ENCODE measurements at places on chromosomes 7 and 10. TPM values are rescaled to one million over a fixed set of nuclear protein-coding genes. Genes with fewer than 3 reads are reported as not detected.

The GSDME gene
- 6.5 TPM for total RNA-seq

The FAM25C gene
- total RNA-seq: not detected

GRCh38 chr10:310976-311639, 175.9 kb downstream of the ZMYND11 start:
- H3K27me3 ChIP-seq: no peaks in the 10 kb centered on the region
- H3K27ac ChIP-seq: no peak overlapping the region
- H3K4me1 ChIP-seq: peaks cover 3% of the 10 kb centered on the region
- peaks cover 41% of the 10 kb centered on the region for H3K36me3 ChIP-seq
- no peak overlapping the region for H3K4me3 ChIP-seq

DNA sequence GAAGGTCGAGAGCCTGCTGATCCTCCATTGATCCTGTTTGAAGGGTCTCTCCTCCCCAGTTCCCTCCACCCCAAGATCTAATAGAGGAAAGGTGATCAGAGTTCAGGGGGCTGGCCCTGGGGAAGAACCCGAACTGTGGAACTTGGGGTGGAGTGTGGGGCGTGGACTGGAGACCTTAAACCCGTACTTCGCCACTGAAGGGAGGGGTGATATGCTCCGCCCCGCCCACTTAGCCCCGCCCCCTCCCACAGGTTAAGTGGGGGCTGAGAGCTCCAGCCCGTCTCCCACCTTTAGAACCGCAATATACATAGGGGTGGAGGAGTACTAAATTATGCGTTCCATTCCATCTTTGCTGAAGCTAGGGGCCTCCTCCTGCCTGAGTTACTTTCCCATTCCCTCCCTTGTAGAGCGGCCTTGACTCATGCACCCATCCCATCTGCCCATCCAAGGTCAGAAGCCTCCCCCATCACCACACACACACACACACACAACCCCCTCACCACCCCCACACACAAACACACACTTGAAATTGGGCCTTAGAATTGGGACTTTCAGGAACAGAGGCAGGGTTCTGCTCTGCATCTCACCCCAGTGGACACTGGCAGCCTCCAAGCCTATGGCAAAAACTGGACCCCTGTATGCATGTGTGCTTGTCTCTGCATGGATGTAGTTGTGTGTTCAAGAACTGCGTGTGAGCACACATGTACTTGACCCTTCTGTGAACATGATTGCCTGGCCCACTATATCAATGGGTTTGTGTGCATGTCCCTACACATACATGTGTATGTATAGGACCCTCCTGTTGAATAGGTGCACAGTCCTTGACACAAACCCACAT, 991 bp downstream of the SEMA4G start:
- no peaks in the 10 kb centered on the region for H3K27me3 ChIP-seq
- peak overlapping the region; percentile 65 for H3K4me3 ChIP-seq
- peaks cover 19% of the 10 kb centered on the region for H3K4me1 ChIP-seq
- peak; percentile 88 for DNase-seq

GRCh38 chr10:86253091-86254072, 113.2 kb downstream of the GRID1 start:
- no peaks in the 10 kb centered on the region for H3K4me1 ChIP-seq
- no peaks in the 10 kb centered on the region for H3K27me3 ChIP-seq
- no peak overlapping the region for H3K27ac ChIP-seq

- no peak overlapping the region for H3K27ac ChIP-seq
- no peak overlapping the region for H3K4me3 ChIP-seq
- DNase-seq: no peak
- peaks cover 47% of the 10 kb centered on the region for H3K4me1 ChIP-seq
- no peaks in the 10 kb centered on the region for H3K27me3 ChIP-seq
These were observed 56.1 kb downstream of the ZRANB1 start for GRCh38 chr10:124997771-124998623.

- no peaks in the 10 kb centered on the region for H3K4me1 ChIP-seq
- no peak overlapping the region for H3K4me3 ChIP-seq
- H3K36me3 ChIP-seq: no peaks in the 10 kb centered on the region
- H3K27me3 ChIP-seq: no peaks in the 10 kb centered on the region
- no peak for DNase-seq
These were observed 715.7 kb upstream of the SORCS1 start for GRCh38 chr10:107880185-107880584.

DNA sequence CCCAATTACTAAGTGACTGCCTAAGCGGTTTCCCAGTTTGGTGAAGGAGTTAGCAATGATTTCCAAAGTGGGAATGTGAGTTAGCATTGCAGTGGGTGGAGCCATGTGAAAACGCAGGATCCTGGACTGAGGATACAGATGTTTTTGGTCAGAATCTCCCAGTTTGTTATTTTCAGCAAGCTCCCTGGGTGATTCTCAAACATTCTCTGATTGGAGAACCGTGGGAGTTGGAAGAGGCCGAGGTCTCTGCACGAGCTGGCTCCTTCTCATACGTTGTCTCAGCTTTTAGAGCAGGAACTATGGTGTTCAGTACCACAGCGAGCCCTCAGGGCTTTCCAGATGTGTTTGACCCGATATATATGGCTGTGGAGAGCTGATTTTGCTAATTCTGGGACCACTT, 396.5 kb upstream of the NPVF start:
- no peaks in the 10 kb centered on the region for H3K27me3 ChIP-seq
- peak overlapping the region; percentile 60 for H3K27ac ChIP-seq
- peak; percentile 86 for DNase-seq
- H3K4me3 ChIP-seq: no peak overlapping the region
- peaks cover 9% of the 10 kb centered on the region for H3K4me1 ChIP-seq
- no peaks in the 10 kb centered on the region for H3K36me3 ChIP-seq
